ENCODE measurements at places on chromosomes 5 and 9.

- no peak for DNase-seq
Observed at GRCh38 chr9:113427629-113428028, 17.1 kb downstream of the C9orf43 start.

DNA sequence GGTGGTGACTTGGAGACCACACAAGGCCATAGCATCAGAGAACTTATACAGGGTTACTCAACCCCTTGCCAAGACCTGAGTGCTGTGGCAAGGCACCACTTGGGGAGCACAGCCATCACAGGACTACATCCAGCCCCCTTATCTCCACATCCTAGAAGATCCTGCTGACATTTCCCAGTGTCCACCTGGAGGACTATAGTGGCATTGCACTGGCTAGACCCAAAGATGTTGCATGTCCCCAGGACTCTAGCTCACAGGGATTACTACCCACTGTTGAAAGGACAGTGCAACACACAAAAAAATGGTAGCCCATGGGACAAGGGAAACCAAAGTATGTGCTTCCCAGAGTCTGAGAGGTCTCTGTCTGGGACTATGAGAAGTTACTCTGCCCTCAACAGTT lies 411.1 kb upstream of the NUDT12 start:
- DNase-seq, result no peak

DNA sequence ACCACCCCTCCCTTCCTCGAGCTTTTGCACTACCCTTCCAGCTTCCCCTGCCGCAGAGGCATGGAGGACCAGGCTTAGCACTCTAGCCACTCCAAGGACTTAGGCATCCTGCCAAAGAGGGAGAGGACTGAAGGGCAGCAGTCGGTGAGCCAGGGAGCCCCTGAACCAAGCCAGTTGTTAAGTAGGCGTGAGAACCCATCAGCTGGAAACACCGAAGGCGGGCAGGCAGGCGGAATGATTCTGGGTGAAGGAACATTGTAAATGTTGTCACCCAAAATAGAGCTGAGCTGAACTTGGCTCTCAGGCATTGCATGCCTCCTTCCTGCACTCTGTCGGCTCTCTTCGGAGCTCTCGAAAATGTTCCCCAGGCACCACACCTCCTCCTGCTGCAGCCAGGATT lies 42.8 kb downstream of the NRG2 start:
- DNase-seq, result no peak

- DNase-seq, result no peak
Observed at GRCh38 chr5:125026867-125027731, 280.7 kb upstream of the ZNF608 start.

DNA sequence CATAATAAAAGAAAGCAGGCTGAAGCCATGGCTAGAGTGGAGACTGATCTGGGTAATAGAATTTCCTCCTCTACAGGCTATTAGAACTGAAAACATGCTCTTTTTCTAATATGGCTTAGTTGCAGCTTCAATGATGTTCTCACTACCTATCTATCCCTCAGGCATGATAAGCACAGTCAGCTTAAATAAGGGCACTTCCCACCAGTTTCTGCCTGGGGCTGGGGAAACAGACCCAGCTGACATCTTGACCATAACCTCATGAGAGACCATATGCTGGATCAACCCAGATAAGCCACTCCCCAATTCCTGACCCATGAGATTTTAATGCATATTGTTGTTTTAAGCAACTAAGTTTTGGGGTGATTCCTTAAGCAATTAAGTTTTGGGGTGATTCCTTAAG lies 81.2 kb downstream of the ZNF366 start:
- no peak for DNase-seq

- no peak for DNase-seq
Observed at GRCh38 chr9:88319936-88320747, 68.1 kb upstream of the SPIN1 start.

- no peak for DNase-seq
Observed at GRCh38 chr5:55621229-55621628, 86.5 kb upstream of the PLPP1 start.

- no peak for DNase-seq
Observed at GRCh38 chr5:170565072-170565471, 61.3 kb downstream of the KCNIP1 start.

DNA sequence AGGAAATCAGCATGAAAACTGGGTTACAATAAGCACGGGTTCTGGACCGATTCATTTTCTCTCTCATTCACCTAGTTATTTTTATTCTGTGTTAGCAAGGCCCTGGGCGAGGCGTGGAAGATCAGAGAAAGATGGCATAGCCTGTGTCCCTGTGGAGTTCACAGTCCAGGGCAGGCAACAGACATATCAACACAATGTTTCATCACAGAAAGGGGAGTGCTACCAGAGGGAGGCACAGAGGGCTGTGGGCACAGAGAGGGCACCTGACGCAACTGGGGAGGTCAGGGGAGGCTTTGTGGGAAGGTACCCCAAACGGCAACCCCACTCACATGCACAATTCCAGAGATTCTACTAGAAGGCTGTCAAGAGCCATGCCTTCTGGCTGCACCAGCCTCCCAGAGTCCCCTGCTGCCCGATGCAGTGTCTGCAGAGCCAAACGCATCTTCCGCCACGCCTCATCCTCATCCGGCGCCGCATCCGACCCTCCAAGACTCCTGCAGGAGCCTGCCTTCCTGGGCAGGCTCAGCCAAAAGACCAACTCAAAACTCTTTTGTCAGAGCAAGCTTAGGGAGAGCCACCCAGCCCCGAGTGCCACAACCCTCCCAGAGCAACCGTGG lies 1.4 kb downstream of the FAM193B start:
- no peak for DNase-seq

DNA sequence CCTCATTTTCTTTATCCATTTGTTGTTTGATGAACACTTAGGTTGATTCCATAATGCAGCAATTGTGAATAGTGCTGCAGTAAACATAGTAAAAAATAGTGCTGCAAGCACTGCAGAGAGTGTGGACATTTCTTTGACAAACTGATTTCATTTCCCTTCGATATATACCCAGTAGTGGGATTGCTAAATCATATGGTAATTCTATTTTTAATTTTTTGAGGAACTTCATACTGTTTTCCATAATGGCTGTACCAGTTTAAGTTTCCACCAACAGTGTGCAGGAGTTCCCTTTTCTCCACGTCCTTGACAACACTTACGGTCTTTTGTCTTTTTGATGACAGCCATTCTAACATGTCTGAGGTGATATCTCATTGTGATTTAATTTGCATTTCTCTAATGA lies 138.2 kb upstream of the PLPPR1 start:
- no peak for DNase-seq

DNA sequence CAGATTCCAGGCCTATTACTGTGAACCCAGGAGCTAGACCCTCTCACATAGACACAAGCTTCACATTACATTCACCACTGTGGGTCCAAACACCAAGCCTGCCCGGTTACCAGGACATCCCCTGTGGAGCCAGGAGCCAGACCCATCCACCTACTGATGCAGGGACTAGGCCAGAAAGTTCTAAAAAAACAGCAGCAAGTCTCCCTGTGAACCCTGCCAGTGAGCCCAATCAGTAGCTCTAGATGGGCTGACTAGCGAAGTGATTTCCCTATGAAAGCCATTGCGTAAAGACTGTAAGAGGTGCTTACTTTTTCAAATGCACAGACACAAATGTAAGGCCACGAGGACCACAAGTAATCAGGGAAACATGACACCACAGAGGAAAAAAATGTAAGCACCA lies 352.3 kb downstream of the TMEM161B start:
- no peak for DNase-seq

- DNase-seq, result no peak
Observed at GRCh38 chr9:112755016-112755427, 4.5 kb downstream of the SNX30 start.

- no peak for DNase-seq
Observed at GRCh38 chr5:5062525-5063302, 77.4 kb upstream of the ADAMTS16 start.

GRCh38 chr5:10536511-10536910 lies 27.4 kb upstream of the ANKRD33B start:
- DNase-seq, result no peak

- DNase-seq, result no peak
Observed at GRCh38 chr9:130946766-130947617, 7.9 kb upstream of the FIBCD1 start.

GRCh38 chr9:13648068-13648467 lies 368.6 kb upstream of the MPDZ start:
- DNase-seq, result no peak

GRCh38 chr9:95022657-95023056 lies 294.9 kb downstream of the FANCC start:
- DNase-seq, result no peak

DNA sequence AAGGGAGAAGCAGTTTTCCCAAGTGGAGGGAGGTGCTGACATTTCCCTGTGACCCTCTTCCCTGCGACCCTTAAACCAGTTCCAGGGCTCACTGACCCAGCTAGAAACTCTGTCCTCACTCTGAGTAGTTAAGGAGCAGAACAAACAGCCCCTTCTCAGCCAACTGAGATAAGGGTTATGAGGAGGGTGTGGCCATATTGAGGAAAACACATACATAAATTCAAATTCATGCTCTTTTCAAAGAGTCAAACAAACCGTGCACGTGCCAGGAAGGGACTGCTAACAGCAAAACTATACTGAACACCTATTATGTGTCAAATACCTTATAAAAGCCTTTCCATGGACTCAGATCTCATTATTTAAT lies 4.9 kb upstream of the AKNA start:
- DNase-seq, result no peak

GRCh38 chr9:14686168-14686567 lies 7.1 kb downstream of the ZDHHC21 start:
- DNase-seq, result no peak

DNA sequence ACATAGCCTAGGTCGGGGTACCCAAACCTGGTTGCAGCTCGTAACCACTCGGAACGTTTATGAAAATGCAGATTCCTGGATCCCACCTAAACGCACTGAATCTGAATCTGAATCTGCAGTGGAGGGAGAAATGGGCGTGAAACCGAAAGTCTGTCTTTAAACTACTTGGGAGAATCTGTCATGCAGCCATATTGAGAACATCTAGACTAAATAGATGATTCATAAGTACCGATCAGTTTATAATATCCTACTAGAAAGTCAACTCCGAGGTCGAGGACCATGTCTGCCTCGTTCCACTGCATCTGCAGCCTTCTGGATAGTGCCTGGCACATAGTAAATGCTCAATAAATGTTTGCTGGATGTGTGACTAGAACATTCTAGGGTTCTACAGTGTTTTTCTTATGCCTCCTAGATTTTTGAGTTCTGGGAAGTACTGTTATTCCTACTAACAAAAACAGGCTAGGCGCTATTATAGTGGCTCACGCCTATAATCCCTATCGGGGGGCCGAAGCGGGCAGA lies 632 bp downstream of the COQ4 start:
- no peak for DNase-seq

- no peak for DNase-seq
Observed at GRCh38 chr5:143698574-143698973, 113.4 kb upstream of the HMHB1 start.

- DNase-seq, result no peak
Observed at GRCh38 chr5:79318935-79319614, 83.1 kb downstream of the JMY start.

DNA sequence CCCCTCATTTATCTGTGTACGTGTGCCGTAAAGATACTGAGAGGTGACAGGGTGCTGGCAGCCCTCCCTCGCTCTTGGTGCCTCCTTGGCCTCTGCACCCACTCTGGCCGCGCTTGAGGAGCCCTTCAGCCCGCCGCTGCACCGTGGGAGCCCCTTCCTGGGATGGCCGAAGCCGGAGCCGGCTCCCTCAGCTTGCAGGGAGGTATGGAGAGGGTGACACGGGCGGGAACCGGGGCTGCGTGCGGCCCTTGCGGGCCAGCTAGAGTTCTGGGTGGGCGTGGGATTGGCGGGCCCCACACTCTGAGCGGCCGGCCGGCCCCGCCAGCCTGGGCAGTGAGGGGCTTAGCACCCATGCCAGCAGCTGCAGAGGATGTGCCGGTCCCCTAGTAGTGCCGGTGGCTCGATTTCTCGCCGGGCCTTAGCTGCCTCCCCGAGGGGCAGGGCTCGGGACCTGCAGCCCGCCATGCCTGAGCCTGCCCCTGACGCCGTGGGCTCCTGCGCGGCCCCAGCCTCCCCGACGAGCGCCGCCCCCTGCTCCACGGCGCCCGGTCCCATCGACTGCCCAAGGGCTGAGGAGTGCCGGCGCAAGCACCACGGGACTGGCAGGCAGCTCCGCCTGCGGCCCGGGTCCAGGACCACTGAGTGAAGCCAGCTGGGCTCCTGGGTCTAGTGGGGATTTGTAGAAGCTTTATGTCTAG lies 21.6 kb downstream of the NKX2-5 start:
- no peak for DNase-seq

GRCh38 chr9:131651599-131651998 lies 88.3 kb downstream of the RAPGEF1 start:
- DNase-seq, result no peak

GRCh38 chr9:26727471-26727870 lies 165.1 kb downstream of the CAAP1 start:
- DNase-seq, result no peak

- DNase-seq, result no peak
Observed at GRCh38 chr5:171223927-171224326, 85.1 kb upstream of the TLX3 start.

- DNase-seq, result no peak
Observed at GRCh38 chr9:96130970-96131369, 171.0 kb downstream of the HSD17B3 start.

GRCh38 chr5:15799014-15799413 lies 299.0 kb downstream of the FBXL7 start:
- DNase-seq, result no peak

- no peak for DNase-seq
Observed at GRCh38 chr5:56817263-56818014, 2.1 kb downstream of the MAP3K1 start.

DNA sequence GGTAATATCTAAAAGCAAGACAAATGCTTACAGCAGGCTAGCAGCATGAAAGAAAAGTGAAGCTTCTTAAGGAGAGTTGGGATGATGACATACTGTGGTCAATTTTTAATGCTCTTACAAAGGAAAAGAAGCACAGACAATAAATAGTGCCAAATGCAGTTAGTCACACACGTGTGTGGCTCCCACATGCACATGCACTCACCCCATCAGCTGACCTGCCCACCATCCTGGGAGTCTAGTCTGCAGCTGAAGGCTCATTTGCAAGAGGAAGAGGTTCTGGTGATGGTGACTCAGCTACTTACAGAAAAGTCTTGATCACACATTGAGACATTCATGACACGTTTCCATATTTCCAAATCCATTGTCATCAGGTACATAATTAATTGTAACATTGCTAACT lies 129.3 kb downstream of the MRPL36 start:
- DNase-seq, result no peak

GRCh38 chr5:143011585-143011984 lies 241.4 kb downstream of the ARHGAP26 start:
- no peak for DNase-seq
